ENCODE measurements at places on chromosomes 7 and 10. TPM values are rescaled to one million over a fixed set of nuclear protein-coding genes. Genes with fewer than 3 reads are reported as not detected.

Gene GRM3
- not detected for total RNA-seq

Gene OR9A2
- total RNA-seq = 1.0 TPM

Gene MACC1
- 23.9 TPM for total RNA-seq

Gene UTF1
- not detected for total RNA-seq

Gene CRYGN
- 2.9 TPM for total RNA-seq

Gene MLXIPL
- total RNA-seq = 1.9 TPM

Gene PRKCQ
- total RNA-seq = 1.4 TPM

Gene JAKMIP3
- 1.2 TPM for total RNA-seq

Gene KCP
- not detected for total RNA-seq

Gene KEL
- 1.8 TPM for total RNA-seq

Gene AOAH
- 60.9 TPM for total RNA-seq

Gene FAM131B
- 10.6 TPM for total RNA-seq

Gene MKX
- 7.6 TPM for total RNA-seq

Gene ACTL6B
- not detected for total RNA-seq

Measured in uterus (tissue), 4 donors.